Pulmonary artery endothelial cell (primary cell): ENCODE measurements at places on chromosomes 12 and 14. TPM values are rescaled to one million over a fixed set of nuclear protein-coding genes. Genes with fewer than 3 reads are reported as not detected.
A peak's percentile ranks its signal among the peaks of the same experiment; 100 is the strongest.

GRCh38 chr14:104795781-104796686 is 486 bp upstream of the AKT1 start:
- DNase-seq: no peak

GRCh38 chr14:45610318-45610717 is 357.3 kb upstream of the MIS18BP1 start:
- no peak for DNase-seq

DNA sequence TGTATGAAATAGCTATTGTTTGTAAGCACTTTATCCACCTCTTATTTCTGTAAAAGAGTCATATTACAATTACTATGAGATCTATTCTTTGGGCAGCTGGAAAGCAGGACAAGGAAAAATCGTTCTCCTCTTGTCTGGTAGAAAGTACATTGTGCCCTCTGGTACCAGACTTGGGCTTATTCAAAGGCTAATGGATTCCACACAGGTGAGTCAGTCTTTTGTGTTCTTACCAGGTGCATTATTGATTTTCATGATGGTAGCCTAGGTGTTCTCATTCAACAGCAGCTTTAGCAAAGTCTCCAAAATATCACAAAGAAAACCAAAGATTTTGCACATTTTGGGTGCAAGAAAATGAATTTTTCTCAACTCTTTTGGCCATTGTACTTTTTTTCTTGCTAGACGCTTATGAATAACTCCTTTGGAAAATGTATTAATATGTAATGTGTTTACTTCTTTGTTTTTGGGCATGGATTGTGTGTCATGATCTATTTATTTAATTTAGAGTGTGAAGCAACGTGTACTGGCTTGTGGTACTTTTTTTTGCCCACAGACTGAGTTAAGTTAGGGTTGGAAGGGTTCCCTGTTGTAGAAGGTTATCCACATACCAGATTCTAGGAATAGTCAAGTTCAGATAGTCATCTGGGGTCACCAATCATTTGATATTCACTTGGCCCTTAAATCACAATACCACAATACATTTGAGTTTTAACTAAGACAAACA is 26.2 kb downstream of the MNAT1 start:
- DNase-seq: no peak

GRCh38 chr12:68350753-68351152 is 18.6 kb upstream of the MDM1 start:
- DNase-seq: no peak

DNA sequence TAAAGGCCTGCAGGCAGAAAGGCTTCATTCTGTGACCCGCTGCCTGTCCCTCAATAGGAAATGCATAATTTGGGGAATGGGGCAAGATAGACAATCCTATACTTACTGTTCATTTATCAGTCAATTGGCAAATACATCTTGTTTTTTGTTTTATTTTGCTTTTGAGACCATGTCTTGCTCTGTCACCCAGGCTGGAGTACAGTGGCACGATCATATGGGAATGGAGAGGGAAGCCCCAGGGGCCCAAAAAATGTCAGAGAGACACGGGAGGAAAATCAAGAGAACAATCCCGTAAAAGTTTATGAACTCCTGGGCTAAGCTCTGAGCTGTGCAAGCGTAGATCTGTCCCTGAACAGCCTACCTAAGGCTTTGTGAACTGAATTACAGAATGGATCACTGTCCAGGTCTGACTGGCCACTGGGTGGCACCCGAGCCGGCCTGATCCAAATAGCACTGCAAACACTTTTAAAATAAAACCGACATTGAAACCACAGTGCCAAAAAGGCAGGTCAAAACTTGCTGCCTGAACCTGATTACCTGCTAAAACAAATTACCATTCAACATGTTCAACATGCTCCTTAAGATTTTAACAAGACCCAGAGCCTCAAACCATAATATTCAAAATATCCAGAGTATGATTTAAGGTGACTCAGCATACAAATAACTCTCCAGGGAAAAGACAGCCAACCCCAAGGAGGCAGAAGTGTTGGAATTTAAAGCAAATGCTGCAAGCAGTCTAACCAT is 11.8 kb downstream of the COPS7A start:
- no peak for DNase-seq

DNA sequence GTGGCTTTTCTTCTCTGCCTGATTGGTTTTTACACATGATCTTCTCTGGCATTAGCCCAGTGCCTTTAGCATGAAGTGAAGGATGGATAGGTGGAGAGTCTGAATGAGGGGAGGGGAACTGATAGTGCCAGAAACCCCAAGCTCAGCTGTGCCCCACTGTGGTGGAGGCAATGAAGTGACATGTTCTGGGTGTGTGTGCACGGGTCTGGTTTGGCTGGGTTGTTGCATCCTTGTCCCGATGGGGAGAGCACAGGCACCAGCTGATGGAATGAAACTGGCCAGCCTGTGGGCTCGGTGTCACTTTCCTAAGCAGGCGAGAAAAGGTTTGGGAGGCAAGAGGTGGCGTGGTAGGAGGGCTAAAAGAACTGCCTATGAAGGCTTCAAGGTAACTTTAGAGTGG is 65.3 kb downstream of the CACNA1C start:
- DNase-seq: no peak

DNA sequence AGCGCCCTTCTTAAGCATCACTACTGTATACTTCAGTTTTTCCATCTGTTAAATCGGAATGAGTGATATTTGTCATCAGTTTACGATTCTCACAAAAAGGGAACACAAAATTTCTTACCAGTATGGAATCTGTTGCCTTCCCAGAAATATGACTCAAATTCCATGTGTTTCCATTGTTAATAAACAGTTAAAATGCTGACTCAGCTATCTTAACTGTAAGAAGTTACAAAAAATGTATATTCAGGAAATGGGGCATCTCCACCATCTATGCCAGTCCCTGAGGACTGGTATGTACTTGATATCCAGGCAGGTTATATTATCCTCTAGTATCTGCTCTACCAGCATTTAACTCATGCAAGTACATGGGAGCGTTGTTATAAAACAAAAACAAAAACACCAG is 2.4 kb upstream of the COX16 start:
- no peak for DNase-seq

- DNase-seq: no peak
These were observed 15.3 kb downstream of the CCDC62 start for GRCh38 chr12:122789637-122790036.

GRCh38 chr14:29925736-29926135 is 1.9 kb downstream of the PRKD1 start:
- no peak for DNase-seq

- DNase-seq: no peak
These were observed 11.0 kb downstream of the ORAI1 start for GRCh38 chr12:121637231-121637914.

GRCh38 chr12:131112700-131113290 is 159.1 kb downstream of the ADGRD1 start:
- no peak for DNase-seq

- peak; percentile 52 for DNase-seq
These were observed 116.4 kb downstream of the SLC38A1 start for GRCh38 chr12:46152456-46152855.

GRCh38 chr14:89748004-89748403 is 206.5 kb downstream of the EFCAB11 start:
- DNase-seq: no peak

DNA sequence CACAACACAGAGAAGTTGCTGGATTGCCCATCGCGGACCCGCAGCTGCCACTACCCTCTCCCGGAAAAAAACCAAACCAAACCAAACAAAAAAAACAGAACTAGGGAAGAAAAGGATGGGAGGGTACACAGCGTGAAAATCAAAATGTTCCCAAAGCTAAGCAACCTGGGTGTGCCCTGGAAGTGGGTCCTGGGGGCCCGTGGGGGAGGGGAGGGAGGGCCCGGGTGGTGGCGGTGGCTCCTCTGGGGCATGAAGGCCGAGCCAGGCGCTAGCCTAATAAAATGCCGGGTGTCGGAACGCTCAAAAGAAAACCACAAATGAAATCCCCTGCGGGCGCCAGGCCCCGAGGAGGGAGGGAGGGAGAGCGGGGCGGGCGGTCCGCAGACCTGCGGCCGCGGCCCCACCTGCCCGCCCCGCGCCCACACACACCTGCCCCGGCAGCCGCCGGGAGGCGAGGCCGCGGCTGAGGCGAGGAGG is 787 bp downstream of the HECTD4 start:
- DNase-seq: no peak

DNA sequence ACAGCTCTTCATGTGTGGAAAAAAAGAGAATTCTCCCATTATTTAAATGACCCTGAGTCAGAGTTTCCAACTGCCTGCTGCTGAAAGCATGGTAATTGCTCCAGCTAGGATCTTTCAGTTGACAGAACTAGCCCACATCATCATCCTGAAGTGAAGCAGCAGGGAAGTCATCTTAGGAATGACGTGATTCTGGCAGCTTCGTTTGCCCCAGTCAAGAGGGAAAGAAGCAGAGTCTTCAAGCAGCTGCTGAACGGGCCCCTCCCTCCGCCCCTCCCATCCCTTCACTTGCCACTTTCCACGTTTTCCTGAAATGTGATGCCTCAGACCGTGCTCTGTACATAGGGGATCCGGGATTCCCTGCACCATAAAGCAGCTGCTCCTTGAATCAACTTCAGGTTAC is 455.0 kb upstream of the TMEM132C start:
- no peak for DNase-seq

SSPN gene
- total RNA-seq: 1.1 and 2.0 TPM in 2 replicates

SLC10A1 gene
- not detected in 2 replicates for total RNA-seq

ZDHHC22 gene
- under 0.01 and 0.04 TPM in 2 replicates for total RNA-seq

CCDC88C gene
- total RNA-seq: 21.2 and 30.5 TPM in 2 replicates

ANKS1B gene
- 0.07 and 0.28 TPM in 2 replicates for total RNA-seq
